ENCODE measurements at places on chromosomes 7 and 10.

GRCh38 chr10:49350846-49351532 is 44.9 kb downstream of the DRGX start:
- peak; percentile 36 for DNase-seq

DNA sequence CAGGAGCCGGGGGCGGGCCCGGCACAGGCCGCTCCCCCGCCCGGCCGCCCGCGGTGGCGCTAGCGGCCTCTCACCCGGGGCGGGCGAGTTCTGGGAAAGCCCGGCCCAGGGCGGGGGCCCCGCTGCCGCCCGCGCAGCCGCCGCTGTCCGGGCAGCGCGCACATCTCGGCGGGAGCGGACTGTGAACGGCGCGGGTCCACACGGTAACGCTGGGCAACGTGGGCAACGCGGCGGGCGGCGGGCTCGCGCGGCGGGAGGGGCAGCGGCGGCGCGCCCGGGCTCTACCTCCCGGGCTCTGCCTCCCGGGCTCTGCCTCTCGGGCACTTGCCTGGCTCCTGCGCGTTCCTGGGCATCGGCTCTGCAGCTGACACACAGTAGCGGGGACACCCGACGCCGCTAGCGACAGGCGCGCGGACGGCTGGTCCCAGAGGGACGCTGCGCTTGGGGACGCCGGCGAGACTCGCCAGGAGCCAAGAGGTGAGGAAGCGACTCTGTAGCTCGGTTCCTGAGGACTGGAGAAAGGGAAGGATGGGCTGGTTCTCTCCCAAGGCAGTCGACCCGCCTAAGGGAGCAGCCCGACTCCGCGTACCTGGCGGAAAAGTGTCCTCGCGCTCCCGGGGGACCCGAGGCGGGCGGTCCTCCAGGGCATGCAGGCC is at the start of gene PLCE1:
PLCE1 (plus strand) TSS at position 150 of the 656 bp plus-strand sequence. CDS start 37,116 bp downstream, outside the sequence.
- peak; percentile 82 for DNase-seq

DNA sequence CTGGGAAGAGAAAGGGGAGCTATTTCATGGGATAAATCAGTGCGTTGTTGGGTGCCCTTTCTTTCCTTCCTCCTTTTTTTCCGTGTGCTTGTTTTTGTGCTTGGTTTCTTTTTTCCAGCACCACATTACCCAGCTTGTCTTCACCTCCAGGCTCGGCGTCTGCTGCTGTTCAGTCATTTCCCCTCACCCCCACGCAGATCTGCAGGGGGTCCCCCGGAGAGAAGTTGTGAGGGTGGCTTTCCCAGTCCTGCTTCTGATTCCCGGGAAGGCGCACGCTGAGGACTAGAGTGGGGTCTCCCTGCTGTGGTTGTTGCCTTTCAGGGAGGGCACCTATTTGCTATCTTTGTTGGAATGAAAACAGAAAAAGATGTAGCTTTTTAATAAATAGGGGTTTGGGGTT is 1.6 kb downstream of the CAMK1D start:
- DNase-seq, result no peak

DNA sequence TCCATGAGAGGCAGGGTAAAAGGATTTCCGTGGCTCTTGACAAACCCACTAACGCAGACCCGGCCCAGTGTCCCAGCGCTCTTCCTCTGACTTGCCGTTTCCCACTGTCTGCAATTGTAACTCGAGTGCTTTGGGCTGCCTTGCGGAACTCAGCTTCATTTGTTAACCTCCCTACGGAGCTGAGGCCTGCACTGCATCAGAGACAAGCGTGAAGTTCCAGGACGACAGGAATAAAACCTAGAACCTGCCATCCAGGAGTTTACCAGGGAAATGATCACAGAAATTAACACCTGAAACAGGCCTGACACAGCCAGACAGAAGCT is 76.2 kb downstream of the SFMBT2 start:
- DNase-seq, result no peak

DNA sequence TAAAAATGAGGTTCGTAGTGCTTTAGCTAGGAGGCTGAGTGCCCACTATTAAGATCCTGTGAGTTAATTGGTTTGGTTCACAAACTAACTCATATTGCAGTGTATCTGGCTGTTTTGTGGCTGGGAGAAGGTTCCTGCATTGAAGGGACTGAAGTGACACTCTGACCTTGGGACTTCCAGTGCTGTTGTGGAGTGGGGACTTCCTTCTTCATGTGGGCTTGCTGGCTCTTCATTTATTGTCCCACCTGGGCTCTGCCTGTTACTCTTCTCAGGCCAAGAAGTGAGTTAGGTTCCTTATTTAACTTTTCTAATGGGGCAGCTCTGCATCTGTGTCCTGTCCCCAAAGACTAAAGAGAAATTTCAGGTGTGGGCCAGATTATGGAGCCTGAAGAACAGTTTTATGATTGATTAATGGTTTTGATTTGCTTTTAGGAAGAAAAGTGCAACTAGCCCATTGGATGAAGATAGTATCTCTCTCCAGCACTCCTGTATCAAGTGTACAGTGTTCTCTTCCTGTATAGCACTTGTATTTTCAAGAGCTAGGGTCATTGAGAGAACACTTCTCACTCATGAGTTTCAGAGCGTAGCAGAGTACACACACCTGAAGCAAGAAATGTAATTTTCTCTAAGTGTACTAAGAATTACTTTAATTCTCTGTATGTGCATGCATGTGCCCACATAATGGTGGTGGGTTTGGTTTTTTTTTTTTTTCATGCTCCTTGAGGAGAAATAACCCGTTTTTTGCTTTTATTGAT is 54.8 kb downstream of the AUTS2 start:
- DNase-seq, result no peak

GRCh38 chr7:90596671-90597562 is 796 bp downstream of the CDK14 start:
- DNase-seq, result no peak

DNA sequence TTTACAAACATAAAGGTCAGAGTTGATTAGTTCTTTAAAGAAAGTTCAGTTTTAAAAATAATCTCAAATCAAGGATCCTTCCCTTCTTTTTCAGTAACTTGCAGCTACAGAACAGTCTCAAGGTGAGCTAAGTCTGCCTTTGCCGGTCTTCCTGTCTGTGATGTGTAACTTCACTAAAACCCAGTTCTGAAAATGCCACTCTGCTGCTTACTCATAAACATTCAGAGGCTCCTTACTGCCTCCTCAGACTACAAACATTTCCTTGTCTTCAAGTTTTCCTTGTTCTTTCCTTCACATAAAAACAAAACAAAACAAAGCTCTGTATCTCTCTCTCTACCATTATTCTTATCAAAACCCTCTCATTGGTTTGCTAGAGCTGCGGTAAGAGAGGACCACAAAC is 128.7 kb downstream of the ETV1 start:
- DNase-seq, result no peak

- no peak for DNase-seq
Measured at GRCh38 chr7:92702535-92702934, 112.3 kb upstream of the FAM133B start.

DNA sequence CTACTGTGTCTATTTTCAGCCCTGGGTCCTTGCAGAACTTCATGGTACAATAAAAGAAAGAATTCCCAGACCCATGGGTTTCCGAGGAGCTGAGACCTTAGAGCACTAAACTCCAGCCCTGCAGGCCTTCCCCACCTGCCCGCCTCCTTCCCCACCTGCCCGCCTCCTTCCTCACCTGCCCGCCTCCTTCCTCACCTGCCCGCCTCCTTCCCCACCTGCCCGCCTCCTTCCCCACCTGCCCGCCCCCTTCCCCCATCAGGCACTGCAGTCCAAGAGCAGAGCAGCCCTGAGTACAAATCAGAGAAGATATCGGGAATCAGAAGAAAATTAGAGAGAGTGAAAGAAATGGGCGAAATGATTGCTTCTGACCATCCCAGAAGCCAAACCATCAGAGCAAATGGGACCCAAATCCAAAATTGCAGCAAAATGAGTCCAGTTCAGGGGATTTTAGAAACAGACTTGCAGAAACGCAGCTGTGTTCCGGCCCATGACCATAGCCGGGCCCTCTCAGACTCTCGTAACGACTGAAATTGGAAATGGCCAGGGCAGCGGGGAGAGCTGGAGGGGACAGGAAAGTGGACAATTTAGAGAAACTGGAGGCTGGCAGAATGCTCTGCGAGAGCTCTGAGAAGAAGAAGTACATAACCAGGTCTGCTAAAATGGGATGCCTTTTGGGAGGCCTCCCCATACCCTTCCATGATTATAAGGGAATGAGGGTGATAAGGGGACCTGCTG is 568.4 kb downstream of the TCERG1L start:
- peak; percentile 24 for DNase-seq

DNA sequence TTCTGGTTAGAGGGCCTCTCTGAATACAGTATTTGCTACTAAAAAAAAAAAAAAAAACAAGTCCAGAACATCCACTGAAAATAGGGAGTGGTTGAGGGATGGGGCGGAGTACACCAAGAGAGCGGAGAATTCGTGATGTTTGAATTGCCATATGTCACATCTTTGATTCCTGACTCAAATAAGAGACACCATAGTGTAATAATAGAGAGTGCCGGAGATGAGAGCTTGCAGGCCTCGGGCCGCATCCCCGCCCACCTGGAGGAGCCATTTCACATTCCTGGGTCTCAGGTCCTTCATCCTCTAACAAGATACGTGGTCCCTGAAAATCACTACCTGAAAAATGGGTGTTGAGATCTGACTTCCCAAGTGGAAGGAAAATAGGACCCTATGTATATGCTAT is 46.8 kb downstream of the KIAA1549 start:
- peak; percentile 2 for DNase-seq

GRCh38 chr7:127409629-127410028 is 17.1 kb upstream of the ZNF800 start:
- DNase-seq, result no peak

GRCh38 chr7:112515989-112516388 is 35.2 kb downstream of the LSMEM1 start:
- no peak for DNase-seq

DNA sequence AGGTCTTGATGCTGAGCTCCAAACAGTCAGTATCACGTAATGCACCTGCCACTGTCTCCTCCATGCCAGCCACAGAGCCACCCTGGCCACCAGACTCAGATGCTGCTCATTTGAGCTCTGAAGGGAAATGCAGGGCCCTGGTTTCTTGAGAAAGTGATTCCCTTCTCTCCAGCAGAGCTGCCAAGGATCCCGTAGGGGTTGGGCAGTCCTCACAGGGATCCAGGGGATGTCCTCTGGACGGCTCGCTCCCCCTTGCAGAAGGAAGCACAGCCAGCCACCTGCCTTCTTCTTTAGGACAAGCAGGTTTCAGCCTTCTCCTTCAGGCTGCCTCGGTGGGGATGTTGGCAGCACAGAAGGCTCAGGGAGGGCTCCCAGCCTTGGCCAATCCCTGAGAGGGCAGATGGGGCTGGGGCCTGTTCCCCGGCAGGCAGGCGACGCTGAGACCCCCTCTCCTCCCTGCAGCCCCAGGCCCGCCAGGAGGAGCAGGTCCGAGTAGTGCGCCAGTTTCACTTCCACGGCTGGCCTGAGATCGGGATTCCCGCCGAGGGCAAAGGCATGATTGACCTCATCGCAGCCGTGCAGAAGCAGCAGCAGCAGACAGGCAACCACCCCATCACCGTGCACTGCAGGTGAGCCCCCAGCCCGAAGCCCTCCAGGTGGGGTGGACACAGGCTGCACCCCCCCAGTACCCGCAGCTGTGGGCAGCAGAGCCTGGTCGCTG is 48.9 kb downstream of the MKI67 start:
- DNase-seq, result peak; percentile 55

GRCh38 chr7:121334875-121335648 is 6.3 kb downstream of the WNT16 start:
- DNase-seq, result no peak

DNA sequence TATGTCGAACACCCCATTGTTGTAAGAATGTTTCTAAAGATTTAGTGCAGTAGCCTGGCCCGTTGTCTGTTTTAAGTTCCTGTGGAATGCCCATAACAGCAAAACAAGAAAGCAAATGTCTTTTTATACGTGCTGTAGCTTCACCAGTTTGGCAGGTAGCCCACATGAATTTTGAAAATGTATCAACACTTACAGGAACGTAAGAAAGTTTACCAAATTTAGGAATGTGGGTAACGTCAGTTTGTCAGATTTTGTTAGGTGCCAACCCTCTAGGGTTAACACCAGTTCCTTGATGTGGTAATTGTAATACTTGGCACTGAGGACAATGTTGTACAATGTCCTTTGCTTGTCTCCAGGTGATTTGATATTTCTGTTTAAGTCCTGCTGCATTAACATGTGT is 3.2 kb upstream of the GIMAP4 start:
- DNase-seq, result no peak

Data from coronary artery (tissue), 2 donors.